ENCODE measurements at places on chromosomes 6 and 20.
A peak's percentile ranks its signal among the peaks of the same experiment; 100 is the strongest.

- no peak for DNase-seq
These were observed 272.5 kb upstream of the JAG1 start for GRCh38 chr20:10946124-10946880.

DNA sequence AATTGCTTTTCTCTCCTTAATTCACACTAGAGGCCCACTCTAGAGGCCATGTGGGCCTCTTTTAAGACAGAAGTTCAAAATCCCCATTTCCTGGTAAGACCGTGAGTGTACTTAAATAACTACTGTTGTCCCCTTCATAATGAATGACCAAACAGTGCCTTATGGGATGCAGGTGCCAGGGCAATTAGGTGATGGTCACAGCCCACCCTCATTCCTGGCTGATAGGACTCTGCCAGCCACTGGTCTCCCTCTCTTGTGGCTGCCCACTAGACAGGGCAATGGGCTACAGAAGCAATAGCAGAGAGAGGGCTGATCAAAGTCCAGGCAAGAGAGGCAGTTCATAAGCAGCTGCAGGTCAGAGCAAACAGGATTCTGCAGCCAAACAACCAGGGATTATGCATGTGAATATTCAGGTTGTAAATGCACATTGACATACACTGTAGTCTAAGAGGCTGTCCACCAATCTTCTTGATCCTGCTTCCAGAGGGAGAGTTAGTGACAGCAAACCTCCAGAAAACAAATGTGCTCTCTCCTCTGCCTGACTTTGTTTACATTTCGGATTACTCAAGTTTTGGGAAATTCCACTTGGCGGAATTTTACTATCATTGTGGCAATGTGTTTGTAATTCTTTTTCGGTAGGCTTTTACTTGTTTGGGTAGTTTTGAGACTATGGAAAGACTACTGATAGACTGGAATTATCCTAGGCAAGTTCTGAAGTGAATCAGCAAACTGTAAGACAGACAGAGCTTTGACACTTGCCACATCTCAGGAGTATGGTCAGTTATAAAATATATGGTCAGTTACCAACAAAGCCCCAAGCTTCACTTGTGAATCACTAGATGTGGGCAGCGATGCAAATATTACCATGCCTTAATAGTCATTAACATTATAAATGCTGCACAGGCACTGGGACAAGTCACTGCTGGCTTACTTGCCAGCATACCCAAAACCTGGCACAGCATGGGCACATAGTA is 12.8 kb downstream of the PTPRK start:
- DNase-seq, result no peak

GRCh38 chr20:59217794-59218280 is 54.2 kb downstream of the ZNF831 start:
- no peak for DNase-seq

DNA sequence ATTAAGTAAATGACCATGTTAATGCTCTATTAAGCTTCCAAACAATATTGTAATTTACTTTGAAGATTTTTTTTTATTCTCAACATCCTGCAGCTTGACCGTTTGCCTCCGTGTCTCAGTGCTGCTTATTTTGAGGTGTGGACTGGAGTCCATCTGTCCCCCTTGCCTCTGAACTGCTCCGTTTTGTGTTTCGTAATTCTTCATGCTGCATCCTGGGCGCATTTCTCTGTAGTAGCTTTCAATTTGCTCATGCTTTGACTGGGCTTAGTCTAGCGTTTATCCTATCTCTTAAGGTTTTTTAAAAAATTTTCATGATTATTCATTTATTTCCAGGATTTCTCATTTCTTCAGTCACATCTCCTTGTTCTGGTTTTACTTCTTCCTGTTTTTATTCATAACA is 37.8 kb downstream of the PTPN1 start:
- DNase-seq, result no peak

DNA sequence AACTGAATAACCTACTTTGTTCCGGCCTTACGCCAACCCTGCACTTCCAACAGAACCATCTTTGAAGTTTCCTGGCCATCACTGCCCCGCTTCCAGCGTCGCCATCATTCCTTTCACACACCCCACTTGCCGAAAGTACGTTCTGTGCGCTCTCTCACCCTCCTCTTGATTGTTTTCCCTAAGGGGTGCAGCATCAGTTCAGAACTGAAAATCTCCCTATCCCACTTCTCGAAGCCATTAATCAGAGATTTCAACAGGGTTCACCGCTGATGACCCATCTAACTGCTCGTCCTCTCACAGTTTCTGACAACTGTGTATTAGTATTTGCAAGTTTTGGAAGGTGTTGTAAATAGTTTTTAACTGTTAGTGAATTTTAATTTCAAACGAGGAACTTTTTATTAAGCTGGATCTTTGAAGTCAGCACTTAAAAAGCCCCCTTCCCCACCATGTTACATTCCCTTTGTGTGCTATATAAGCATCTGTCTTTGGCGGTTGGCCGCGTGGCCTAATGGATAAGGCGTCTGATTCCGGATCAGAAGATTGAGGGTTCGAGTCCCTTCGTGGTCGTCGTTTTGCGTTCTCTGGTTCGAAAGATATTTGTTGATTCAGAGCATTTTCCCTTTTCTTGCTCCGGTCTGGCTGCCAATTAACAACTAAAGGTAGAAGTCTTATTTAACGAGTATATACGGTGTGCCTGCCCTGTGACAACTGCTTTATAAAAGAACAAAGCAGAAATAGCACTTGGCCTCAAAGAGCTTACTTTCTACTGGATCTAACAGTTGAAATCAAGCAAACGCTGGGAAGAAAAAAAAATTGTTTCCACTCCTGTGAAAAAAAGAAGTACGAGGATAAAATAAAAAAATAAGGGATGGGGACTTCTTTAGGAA is 42.6 kb downstream of the TRIM27 start:
- peak; percentile 88 for DNase-seq

- no peak for DNase-seq
These were observed 741.9 kb upstream of the MARCKS start for GRCh38 chr6:113115196-113115595.

- no peak for DNase-seq
These were observed 83.5 kb downstream of the TRERF1 start for GRCh38 chr6:42368181-42368580.

DNA sequence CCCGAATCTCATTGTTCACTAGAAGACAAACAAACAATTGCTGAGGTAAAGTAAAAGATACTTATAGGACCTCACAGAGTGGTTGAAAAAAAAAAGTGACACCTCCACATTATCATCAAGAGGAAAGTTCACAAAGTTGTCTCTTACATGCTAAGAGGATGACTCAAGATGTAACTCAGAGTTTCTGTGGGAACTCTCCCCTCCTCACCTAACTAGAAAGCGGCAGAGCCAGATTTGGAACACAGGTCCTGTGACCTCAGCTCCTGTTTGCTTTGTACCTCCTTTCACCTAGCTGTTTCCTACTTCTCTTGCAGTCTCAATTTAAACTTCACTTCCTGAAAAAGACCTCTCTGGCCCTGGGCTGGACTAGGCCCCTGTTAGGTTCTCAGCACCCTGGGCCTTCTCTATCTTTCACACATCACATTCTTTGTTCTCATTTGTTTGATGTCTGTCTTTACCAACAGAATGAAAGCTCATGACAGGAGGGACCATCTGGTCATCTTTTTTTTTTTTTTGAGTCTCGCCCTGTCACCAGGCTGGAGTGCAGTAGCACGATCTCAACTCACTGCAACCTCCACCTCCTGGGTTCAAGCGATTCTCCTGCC is 60.8 kb downstream of the CD24 start:
- no peak for DNase-seq

- no peak for DNase-seq
These were observed 671.8 kb downstream of the QKI start for GRCh38 chr6:164086076-164086887.

- DNase-seq, result no peak
These were observed 214.2 kb upstream of the HTR1E start for GRCh38 chr6:86723151-86723550.

- peak; percentile 87 for DNase-seq
These were observed 650 bp downstream of the DCBLD1 start for GRCh38 chr6:117483004-117483644.

- no peak for DNase-seq
These were observed 65.1 kb upstream of the DUSP22 start for GRCh38 chr6:227074-227782.

- DNase-seq, result peak; percentile 83
These were observed 178.2 kb downstream of the FOXC1 start for GRCh38 chr6:1787894-1788293.

DNA sequence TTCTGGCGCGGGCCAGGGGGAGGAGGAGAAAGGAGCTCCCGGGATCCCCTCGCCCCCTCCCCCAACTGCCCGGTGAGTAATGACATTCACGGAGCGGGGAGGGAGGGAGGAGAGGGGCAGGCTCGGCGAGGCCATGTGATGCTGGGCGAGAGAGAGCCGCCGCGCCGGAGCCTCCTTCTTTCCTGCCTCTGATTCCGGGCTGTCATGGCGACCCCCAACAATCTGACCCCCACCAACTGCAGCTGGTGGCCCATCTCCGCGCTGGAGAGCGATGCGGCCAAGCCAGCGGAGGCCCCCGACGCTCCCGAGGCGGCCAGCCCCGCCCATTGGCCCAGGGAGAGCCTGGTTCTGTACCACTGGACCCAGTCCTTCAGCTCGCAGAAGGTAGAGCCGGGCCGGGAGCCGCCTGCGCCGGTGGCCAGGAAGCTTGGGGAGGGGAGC is at the start of gene GDAP1L1:
Gene GDAP1L1 (plus strand): TSS at position 178 of the 441 bp plus-strand sequence. CDS start 27 bp downstream, at position 205.
- no peak for DNase-seq

- DNase-seq, result no peak
These were observed 54.9 kb upstream of the AIG1 start for GRCh38 chr6:143005816-143006215.

DNA sequence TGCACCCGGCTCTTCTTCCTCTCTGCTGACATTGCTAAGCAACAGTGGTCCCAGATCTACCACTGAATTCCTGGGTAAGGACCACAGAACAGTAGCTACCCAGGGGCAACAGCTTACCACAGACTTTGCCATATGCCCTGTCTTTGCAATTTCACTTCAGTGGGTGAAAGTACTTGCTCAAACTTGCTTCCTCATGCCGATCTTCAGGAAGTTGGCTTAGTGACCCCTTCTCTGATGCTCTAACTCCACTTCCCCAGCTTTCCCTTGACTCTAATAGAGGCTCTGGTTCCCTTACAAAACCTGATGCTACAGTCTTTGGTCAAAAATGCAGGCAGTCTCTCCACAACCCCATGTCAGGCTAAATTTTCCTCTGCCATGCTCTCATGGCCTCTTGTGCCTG is 3.3 kb upstream of the TAAR5 start:
- DNase-seq, result no peak

GRCh38 chr6:36559011-36559793 is 11.9 kb upstream of the STK38 start:
- DNase-seq, result no peak

DNA sequence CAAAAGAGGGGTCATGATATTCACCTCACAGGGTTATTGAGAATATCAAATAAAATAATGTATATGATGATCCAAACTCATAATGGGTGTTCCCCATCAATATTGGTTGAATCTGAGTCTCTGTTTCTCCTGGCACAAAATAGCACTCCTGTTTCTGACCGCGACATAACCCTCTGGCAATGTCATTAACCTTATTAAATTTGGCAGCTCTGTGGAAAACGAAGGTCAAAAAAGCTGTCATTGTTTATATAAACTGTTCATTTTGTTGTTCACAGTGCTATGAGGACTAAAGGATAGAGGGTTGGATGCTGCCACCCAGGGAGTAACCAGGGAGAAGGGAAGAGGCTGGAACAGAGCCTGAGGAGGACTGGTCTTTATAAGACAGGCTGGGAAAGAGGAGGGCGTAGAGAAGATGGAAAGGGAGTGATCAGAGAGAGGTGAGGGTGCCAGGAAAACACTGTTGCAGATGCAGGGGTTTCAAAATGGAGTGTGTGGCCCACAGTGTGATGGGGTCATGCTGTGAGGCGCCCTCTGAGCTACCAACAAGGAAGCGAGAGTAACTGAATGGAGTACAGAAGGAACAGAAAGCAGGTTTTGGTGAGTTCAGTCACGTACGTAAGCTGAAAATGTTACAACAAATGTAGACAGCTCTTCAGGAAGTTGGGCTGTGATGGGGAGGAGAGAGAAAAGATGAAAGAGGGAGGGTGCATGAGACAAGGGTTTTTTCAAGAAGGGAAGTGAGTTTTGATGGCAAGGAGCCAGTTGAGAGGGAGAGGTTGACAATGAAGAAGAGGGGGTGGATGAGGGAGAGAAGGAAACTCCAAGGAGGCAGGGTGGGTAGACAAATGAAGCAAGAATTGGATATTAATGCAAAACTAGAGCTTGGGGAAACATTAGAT is 251.6 kb upstream of the TAB2 start:
- DNase-seq, result no peak

DNA sequence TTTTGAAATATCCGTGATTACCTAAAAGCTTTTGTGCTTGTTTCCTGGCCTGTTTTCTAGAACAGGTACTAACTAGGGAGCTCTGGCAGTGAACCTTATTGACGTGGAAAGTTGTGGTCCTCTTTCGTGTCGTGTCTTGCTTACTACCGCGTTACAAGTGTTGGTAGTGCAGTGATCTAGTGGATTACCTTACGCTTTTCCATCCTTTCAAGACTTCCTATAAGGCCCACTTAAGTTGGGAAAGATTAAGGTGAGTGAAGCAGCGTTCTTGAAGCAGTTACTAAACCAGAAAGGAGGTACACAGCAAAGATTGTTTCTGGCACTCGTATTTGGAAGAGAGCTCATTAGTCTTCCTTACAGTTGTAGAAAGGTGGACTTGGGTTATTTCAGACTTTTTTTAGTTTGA is 1.9 kb downstream of the PNRC1 start:
- DNase-seq, result no peak

GRCh38 chr20:51383891-51384510 is 158.5 kb downstream of the NFATC2 start:
- peak; percentile 62 for DNase-seq

DNA sequence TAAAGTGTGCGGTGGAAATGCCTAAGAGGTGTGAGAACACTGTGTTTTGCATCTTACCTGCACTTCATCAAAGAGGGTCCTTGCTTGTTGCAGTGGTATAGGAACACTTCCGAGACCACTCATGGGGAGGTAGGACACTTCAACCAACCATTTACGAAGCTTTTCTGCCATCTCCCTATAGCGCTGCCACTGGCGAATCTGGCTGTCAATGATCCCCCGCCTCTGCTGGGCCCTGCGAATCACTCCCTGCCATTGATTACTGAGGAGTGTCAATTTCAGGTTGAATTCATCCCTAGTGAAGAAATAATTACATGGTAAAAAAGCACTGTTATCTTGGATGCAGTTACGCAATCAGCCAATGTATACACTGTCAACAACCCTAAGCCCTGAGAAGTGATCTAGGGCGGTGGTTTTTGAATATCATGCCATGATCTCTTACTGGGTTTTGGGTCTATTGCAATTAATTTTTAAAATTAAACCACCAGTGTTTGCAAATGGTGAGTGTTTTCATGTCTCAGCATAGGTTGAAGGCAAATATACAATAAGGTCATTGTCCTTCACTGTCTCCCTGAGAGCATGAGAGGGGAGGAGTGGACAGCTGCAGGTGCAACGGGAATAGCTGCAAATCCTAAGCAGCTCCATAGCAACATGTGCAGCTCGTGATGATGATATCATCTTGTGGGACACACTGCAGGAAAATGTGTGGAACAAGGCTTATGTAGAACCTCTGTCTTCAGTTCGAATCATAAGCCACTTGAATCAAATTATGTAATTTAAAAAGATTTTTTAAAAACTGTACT is 400.6 kb downstream of the ESR1 start:
- no peak for DNase-seq

Data from aorta (tissue), 5 donors.